SHP77 treated with DMSO at 0.1 percent for 48 hours (cell line): ENCODE measurements at places on chromosomes 2 and 18.

GRCh38 chr2:224284134-224284946 lies 117.6 kb downstream of the FAM124B start:
- DNase-seq, result no peak

GRCh38 chr2:25712455-25712854 lies 39.1 kb upstream of the DTNB start:
- no peak for DNase-seq

DNA sequence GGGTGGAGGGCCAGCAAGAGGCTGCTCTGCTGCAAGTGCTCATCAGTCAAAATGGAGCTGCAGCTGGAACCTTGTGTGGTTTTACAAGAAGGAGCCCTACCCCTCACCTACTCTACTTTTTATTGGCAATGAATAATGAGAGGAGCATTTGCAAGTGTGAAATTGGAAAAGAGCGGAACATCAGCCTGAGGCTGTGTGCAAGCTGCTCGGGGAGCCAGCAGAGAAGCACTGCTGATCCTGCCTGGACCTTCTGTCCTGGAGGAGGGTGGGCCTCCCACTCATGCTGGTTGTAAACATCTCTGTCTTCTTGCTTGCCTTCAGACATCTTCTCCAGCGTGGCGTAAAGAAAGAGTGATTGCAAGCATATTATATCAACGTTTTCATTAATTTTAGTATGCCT lies 256.2 kb downstream of the DLGAP1 start:
- no peak for DNase-seq

GRCh38 chr2:60313470-60314172 lies 239.8 kb downstream of the BCL11A start:
- no peak for DNase-seq

DNA sequence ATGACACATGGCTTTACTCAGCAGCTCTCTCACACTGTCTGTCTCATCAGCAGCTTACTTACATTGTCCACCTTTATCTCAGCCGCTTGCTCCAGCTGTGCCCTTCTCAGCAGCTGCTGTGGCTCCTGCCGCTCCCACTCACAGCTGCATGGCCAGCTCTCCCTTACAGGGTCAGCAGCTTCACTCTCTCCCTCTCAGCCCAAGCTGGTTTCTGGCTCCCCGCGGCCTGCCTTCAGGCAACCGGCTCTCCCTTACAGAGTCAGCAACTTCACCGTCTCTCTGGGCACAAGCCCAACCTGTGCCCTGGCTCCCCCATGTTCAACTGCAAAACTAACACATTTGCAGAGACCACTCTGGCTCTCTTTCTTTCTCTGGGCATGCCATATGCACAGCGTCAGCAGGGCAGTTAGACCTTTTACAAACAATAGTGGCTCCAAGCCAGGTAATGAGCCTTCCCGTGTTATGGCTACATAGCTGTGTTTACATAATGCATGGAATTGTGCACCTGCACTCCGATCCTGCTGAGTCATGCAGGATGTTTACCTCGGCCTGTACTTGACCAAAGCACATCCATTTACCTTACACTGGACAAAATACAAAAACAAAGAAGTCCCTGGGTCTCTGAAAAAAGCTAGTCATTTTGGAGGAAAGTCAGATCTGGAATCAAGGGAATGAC lies 167.3 kb downstream of the DOK6 start:
- DNase-seq, result no peak

- no peak for DNase-seq
Measured at GRCh38 chr2:223945755-223946154, 620 bp upstream of the WDFY1 start.

DNA sequence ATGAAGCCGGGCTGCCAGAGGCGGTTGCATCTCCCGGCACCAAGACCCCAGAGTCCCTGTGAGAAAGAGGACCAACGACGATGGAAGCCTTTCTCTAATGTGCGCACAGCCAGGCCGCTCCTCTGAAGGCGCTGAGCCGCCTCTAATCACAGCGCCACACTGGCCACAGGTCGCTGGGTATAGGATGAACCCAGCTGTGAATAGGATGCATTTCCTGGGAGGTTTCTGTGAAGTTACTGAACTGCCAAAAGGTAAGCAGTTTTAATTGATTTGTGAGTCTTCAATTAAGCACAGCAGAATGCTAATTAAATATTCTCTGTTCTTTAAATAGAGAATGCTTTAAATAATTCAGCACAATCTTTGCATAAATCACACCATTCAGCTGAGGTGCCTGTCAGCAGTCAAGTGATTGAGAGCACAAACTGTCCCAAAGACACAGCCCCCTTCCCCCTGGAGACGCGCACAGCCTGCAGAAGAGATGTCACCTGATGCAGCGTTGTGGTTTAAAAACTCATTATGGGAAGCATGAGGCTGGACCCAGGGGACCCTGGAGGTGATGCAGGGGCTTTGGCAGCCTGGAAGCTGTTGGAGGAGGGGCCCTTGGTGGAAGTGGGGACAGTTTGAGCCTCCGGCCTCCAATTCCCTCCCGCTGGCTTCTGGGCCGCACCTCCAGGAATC lies 98.1 kb downstream of the RTP5 start:
- DNase-seq, result no peak

- peak; percentile 19 for DNase-seq
Measured at GRCh38 chr2:204325468-204325867, 219.8 kb upstream of the PARD3B start.

GRCh38 chr2:163348857-163349380 lies 386.9 kb downstream of the FIGN start:
- DNase-seq, result no peak
